ENCODE measurements at places on chromosomes 12 and 14.

GRCh38 chr14:53715193-53715721 is 241.4 kb downstream of the BMP4 start:
- DNase-seq: no peak

- DNase-seq: no peak
Measured at GRCh38 chr14:62097072-62097471, 334.9 kb downstream of the SNAPC1 start.

DNA sequence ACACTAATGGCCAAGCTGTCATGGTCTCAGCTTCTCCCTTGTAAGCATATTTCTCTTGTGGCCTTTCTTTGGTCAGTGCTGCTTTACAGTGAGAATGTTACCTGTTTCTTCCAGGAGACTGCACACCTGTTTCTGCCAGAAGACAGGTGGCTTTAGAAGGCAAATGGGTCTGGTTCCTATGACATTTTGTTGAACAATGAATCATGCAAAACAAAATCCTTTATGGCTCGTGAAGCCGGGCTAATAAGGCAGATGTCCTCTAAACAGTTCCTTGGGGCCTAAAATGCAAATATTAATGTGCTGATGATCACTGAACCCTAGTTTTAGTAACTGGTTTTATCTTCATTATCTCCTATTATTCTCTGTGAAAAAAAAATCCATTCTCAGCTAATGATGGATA is 927.6 kb downstream of the GALC start:
- no peak for DNase-seq

DNA sequence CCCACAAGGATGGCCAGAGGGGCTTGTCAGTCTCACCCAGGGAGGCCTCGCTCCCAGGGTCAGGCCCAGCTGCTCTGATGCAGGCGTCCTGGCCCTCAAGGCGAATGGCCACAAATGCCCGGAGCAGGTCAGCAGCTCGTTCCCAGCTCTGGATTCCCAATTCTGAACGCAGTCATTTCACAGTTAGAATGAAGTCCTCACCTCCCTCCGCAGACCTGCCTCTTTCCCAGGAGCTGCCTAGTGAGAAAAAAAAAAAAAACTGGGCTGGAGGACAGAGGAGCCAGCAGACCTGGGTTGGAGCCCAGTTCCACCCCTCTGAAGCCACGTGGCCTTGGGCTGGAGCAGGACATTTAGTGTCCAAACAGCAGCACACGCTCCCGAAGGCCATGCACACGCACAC is 62.2 kb upstream of the DIO3 start:
- no peak for DNase-seq

DNA sequence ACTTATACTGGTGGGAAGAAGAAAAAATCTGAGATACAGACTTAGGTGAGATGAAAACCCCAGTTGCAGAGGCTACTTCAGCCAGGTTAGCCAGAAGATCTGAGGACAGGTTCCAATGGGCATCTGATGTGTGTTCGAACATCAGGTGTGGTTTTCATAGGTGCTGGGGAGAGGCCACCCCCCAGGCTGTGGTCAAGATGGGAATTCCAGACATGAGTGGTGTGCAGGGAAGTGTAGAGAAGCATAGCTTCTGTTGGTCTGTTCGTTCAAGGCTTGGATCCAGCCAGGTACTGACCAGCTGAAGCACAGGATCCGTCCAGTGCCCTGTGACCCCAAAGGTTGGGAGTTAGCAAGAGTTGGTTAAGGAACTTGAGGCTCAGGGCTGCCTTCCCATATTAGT is 85.5 kb downstream of the SSPN start:
- no peak for DNase-seq

GRCh38 chr12:68856510-68856909 is 48.5 kb downstream of the MDM2 start:
- DNase-seq: peak; percentile 94

- peak; percentile 55 for DNase-seq
Measured at GRCh38 chr14:76497550-76498462, 121.9 kb downstream of the ESRRB start.

DNA sequence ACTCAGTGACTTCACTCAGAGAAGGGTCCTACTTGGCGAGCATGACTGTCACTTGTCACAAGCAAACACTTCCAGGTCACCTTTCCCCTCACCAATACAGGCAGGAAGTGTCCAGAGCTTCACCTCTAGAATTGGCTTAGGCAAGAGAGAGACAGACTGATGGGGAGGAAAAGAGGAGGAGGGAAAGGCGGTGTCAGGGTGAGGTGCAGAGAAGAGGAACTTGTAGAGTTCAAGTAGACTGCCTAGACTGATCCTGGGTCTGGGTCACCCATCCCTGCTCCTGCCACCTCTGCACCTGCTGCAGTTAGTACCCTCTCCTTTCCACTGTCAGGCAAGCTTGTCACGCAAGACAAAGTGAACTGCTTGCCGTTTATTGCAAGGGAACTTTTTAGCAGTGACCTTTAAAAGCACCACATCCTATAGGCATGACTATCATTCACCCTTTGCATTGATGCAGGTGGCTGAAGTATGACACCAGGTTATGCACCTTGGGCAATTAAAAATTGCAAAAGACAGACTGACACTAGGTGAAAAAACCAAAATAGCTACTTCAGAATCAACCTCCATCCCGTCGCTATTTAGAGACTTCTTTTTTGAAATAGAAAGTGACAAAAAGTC is 292.4 kb downstream of the SYT1 start:
- no peak for DNase-seq

GRCh38 chr12:75953312-75953906 is 78.2 kb downstream of the PHLDA1 start:
- peak; percentile 41 for DNase-seq

- no peak for DNase-seq
Measured at GRCh38 chr12:115049614-115050013, 365.6 kb upstream of the TBX3 start.

GRCh38 chr12:127336416-127336815 is 930.6 kb upstream of the TMEM132C start:
- no peak for DNase-seq

Measured in NCI-H1694 treated with DMSO at 0.1 percent for 48 hours (cell line).